ENCODE measurements at places on chromosomes 13 and 19.

DNA sequence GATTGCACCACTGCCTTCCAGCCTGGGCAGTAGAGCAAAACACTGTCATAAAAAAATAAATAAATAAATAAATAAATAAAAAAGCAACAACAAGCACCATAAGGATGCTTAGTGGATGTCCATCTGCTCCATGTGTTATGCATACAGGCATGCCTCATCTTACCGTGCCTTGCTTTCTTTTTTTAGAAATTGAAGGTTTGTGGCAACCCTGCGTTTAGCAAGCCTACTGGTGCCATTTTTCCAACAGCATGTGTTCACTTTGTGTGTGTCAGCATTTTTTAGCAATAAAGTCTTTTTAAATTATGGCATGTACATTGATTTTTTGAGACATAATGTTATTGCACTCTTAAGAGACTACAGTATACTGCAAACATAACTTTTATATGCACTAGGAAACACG is 68.3 kb downstream of the PEPD start:
- no peak for DNase-seq

DNA sequence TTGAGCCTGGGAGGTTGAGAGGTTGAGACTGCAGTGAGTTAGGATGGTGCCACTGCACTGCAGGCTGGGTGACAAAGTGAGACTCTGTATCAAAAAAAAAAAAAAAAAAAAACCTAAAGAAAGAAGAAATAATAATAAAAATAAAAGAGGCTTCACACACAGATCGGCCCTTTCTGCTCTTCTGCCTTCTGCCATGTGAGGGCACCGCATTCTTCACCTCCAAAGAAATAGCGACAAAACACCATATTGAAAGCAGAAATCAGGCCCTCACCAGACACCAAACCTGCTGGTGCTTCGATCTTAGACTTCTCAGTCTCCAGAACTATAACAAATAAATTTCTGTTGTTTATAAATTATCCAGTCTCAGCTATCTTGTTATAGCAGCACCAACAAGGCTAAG is 3.0 kb downstream of the ZNF649 start:
- no peak for DNase-seq

GRCh38 chr13:98393873-98394272 is 183.0 kb downstream of the STK24 start:
- DNase-seq = no peak

- no peak for DNase-seq
These were observed 301.2 kb downstream of the ZNF536 start for GRCh38 chr19:30673336-30673735.

- no peak for DNase-seq
These were observed 298.3 kb downstream of the DIAPH3 start for GRCh38 chr13:59865398-59865797.

DNA sequence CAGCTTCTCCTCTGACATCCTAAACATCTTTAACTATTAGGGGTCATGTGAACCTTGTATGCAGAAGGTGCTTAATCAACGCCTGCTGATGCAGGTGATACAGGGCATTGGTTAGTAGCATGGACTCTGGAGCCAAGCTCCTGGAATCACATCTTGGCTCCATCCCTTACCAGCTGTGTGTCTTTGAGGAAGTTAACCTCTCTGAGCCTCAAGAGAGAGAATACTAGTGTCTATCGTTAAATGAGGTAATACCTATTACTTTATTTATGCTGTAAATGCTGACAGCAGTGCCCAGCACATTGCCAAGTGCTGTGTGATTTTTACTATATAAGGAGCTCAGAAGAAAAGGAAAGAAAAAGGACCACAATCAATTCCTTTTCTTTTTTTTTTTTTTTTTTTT is 11.2 kb upstream of the SELENOW start:
- no peak for DNase-seq

DNA sequence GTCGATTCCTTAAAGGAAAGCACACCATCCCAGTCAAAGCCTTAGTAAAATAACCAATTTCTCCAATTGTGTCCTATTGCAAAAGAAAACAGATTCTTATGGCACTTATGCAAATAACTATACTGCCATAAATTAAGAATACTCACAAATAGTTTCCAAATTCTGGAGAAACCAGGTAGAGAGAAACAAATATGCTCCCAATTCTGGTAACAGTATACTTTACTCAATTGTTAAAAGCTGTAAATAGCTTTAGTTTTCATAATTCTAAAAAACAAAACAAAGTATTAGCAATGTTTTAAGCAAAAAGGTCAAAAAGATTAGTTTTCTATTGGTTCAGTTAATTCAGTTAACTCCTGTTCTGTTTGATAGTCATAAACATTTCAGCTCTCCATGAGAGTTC is 18.2 kb upstream of the UBAC2 start:
- DNase-seq = no peak

GRCh38 chr19:33221638-33222037 is 4.0 kb downstream of the SLC7A10 start:
- DNase-seq = no peak

- DNase-seq = no peak
These were observed 3.4 kb downstream of the CCNE1 start for GRCh38 chr19:29815231-29815630.

GRCh38 chr19:9597027-9597426 is 12.7 kb upstream of the ZNF121 start:
- DNase-seq = peak; percentile 70

GRCh38 chr19:5302396-5302795 is 38.2 kb downstream of the PTPRS start:
- no peak for DNase-seq

GRCh38 chr13:53683608-53684007 is 655.0 kb downstream of the OLFM4 start:
- no peak for DNase-seq

- peak; percentile 67 for DNase-seq
These were observed 10.6 kb downstream of the RXFP2 start for GRCh38 chr13:31749929-31750328.

DNA sequence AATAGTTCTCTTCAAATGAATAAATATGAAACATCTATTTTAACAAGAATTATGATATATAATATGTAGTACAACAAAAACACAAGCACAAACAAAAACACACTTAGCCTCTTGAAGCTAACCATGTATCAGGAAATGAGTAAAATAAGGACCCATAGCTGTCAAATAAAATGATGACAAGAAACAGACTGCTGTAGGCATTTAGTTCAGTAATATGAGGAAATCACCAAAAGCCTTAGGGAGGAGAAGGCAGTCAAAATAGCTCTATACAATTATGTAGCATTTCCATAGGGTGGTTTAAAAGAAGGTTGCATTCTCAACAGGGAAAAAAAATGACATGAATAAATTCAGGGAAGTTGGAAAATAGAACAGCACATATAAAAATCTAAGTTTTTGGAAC is 163.4 kb downstream of the PCDH20 start:
- DNase-seq = no peak

GRCh38 chr13:108948251-108948671 is 318.9 kb downstream of the MYO16 start:
- no peak for DNase-seq

DNA sequence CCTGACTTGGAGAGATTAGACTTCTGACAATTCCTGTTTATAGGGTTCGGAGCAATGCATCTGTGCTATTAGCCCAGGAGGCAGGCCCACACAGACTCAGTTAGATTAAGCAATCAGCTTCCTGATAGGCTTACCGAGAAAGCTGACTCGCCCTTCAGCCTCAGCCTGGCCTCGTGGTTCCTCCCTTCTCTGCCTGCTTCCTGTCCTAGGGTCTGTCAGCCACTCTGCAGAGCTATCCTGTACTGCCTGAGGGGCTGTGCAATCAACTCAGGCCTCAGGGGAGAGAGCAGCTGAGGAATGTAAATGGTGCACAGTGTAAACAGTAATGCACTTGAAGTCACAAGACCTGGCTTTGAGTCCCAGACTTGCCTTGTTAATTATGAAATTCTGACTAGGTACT is 30.7 kb downstream of the HTR2A start:
- DNase-seq = no peak

DNA sequence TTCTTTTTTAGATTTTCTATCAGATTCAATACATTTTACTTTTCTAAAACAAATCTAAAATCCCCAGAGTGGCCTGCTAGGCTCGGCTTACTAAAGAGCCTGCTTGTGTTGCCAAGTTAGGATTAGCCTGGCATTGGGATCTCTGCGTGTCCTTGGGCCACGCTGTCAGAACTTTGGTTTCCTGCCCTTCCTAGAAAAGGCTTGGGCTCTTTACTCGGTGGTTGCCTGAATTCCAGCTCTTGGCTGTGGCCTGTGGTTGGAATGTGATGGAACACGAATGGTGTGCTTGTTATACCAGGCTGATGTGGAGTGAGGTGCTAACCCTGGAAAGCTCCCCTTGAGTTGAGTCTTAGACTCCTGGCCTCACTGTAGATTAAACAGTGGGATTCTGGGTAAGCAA is 8.5 kb downstream of the SPATA13 start:
- no peak for DNase-seq

Data from HS-27A (cell line).